ENCODE measurements at places on chromosomes 3 and 15.
A peak's percentile ranks its signal among the peaks of the same experiment; 100 is the strongest.

- no peak for DNase-seq
Observed at GRCh38 chr15:61889706-61890105, 170.5 kb downstream of the VPS13C start.

DNA sequence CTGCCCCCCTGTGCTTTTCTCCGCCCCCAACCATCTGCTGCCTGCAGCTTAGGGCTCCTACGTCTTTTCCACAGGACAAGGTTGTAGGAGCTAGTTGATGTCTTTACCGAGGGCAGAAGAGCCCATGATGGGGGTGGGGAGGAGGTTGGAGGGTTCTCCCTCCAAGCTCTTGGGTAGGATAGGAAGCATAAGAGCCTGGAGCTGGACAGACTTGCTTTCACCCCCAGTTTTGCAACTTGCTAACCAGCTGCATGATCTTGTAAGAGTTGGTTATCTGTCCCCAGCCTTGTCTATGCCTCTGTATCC lies 856 bp downstream of the ABCF3 start:
- DNase-seq: no peak

DNA sequence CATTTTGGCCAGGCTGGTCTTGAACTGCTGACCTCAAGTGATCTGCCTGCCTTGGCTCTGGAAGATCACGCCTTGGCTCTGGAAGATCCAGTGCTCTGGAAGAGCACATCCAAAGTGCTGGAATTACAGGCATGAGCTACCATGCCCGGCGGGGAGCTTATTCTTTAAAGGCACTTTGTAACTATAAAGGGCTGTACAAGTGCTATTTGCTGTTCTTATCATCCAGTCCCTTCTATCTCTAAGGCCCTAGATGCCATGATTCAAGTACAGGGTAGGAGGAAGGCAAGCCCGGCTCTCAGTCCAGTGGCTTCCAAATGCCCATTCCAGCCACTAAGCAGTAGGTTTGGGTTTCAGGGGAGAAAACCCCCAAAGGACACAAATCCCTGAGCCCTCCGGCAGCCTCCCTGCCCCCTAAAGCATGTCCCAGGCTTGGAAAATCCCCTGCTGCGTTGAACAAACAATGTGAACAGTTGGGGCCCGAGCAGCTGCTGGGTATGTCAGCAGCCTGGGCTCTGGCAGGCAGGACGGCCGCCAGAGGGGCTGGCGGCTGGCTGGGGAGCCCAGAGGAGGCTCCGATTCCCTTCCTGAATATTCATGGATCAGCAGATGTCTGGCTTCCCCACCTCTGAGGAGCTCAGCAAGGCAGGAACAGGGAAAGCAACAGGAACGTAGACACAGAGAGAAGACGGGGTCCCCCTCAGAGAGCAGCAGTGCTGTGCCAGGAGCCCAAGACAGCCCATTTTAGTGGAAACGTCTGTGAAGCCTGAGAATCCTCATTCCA lies 7.7 kb downstream of the IGDCC4 start:
- peak; percentile 40 for DNase-seq

- DNase-seq: no peak
Observed at GRCh38 chr15:98150084-98150483, 189.6 kb downstream of the ARRDC4 start.

DNA sequence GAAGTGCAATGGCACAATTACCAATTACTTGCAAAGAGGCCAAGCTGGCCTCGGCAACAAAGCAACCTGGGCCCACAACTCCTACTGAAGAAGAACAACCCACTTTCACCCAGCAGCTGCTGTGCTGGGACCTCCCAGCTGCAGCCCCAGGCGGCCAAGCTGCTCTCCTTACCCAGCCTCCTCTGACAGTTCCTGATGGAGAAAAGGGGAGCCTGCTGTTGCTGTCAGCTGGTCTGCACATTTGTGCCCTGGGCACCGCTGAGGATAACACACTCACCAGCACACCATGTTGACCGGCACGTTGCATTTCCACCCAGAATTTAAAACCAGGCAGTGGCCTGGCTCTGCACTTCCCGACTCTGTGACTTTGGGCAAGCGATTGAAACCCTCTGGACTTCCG lies 33.6 kb downstream of the SSUH2 start:
- no peak for DNase-seq

GRCh38 chr3:184315543-184315867 lies 1.1 kb downstream of the EIF4G1 start:
- no peak for DNase-seq

GRCh38 chr3:102165367-102165766 lies 269.4 kb upstream of the ZPLD1 start:
- no peak for DNase-seq

DNA sequence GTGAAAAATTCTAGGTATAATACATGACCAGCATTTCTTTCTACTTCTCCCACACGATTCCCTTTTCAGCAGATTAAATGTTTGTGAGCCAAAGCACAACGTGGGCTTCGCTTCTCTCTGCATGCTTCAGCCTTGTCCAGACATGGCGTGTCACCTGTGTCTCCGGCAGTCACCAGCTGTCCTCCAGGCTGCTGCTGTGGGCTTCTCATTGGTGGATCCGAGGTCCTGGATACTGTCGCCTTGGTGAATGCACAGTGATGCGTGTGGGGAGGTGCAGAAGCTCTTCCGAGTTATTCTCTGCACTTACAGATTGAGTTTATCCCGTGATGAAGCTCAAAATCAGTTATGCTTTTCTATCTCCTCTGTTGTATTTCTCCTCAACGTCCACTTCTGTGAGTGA lies 23.0 kb upstream of the GOLGA8J start:
- DNase-seq: no peak

- no peak for DNase-seq
Observed at GRCh38 chr3:84830476-84830875, 128.3 kb upstream of the CADM2 start.

DNA sequence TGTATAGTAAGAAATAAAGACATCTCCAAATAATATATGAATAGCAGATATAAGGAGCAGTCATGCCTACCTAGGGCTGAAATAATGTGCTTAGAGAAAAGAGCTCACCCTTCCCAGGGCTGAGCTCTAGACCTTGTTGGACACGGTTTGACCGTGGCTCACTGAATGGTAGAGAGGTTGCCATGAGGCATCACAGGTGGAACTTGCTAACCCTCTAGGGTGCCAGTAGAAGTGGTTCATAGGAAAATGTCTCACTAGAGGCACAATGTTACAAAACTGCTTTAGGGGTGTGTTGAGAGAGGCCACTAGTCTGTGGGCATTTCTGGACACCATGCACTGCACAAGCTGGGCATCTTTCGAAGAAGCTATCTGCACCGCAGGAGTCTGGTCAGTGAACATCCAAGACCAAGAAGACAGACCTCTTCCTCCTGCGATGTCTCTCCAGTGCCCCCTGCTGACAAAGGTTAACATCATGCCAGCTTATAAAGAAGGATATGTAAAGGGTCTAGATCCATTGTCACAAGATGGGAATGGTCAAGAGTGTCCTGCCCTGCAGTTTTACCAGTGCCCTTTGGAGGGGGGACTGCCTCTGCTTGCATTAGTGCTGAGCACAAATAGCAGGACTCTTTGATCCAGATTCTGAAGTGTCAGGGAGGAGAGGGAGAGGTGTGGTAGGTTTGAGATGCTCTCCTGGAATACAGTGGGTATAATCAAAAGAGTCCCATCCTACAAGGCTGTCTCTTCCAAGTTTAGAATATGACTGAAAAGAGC lies 266.8 kb downstream of the ZNF385D start:
- DNase-seq: peak; percentile 53

DNA sequence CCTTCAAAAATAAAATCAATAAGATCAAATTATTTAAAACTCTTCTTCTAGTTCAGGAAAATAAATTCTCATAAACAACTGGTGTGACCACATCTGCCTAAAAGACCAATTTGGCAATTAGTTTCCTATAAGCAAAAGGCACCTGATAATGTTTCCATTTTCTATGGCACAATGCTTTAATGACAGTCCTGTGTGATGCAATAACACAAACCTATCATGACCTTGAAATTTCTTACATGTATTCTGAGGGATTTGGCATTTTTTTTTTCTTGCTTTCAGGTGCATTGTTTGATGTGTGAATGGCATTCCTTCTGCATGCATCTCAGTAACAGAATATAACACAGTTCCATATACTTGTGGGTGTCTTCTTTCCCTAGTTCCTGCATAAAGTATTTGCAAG lies 32.5 kb upstream of the FRMD5 start:
- DNase-seq: no peak

- DNase-seq: no peak
Observed at GRCh38 chr3:188788621-188789081, 383.1 kb upstream of the TPRG1 start.

DNA sequence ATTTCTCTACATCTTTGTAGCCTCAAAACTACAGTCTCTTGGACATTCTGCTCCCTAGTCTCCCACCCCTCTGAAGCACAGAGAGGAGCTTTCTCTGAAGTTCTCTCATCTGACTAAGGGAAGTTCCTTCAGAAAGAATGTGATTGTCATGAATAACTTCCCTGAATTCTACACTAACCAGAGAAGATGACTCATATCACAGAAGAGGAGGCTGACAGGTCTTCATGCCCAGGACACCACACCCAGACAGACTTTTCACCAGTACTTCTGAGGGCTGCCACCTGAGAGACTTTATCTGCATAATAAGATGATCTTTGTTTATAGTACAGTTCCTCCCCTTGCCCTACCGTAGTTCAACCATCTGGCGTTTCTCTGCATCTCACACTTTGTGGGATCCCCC lies 52.8 kb downstream of the CDIN1 start:
- DNase-seq: no peak

DNA sequence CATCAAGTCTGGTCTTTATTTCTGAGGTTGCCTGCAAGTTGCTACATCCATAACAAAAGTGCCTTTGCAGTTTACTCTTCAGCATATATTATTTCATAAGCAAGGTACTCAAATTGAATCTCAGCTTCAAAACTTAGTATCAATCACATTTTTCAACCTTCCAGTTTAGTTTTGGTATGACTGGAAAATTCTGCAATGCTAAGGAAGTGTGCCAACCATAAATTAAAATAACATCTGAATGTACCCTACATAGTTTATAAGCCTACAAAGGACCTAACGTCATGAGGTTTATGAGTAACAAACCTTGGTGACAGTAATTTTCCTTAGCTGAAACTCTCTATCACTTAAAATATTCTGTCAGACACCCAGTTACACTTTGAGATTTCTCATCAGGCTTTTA lies 62.8 kb downstream of the THBS1 start:
- no peak for DNase-seq

- DNase-seq: no peak
Observed at GRCh38 chr3:125128861-125129501, 73.2 kb upstream of the HEG1 start.

- peak; percentile 87 for DNase-seq
Observed at GRCh38 chr15:78299101-78299930, at the start of gene SKIC8. SKIC8 (minus strand) TSS chr15:78299609; CDS start chr15:78295686, 3,923 bp downstream.

- no peak for DNase-seq
Observed at GRCh38 chr3:150106740-150107428, 136.2 kb upstream of the PFN2 start.

DNA sequence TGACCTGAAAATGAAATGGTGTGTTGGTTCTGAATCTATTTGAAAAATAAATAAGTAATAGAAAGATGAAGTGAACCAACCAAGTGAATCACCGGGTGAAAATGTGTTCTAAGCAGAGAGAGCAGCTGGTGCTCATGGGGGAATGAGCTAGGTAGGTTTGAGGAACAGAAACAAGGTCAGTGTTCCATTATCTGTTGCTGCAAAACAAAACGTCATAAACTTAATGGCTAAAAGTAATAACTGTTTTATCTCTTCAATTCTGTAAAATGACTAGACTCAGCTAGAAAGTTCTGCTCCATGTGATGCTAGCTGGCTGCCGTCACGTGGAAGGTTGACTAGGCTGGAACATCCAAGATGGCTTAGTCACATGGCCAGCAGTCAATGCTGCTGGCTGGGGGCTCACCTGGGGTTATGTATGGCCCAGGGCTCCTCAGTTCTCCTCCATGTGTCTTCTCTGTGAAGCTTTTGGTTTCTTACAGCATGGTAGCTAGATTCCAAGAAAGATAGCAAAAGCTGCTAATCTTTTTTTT lies 13.3 kb upstream of the SH3BP5 start:
- DNase-seq: no peak

DNA sequence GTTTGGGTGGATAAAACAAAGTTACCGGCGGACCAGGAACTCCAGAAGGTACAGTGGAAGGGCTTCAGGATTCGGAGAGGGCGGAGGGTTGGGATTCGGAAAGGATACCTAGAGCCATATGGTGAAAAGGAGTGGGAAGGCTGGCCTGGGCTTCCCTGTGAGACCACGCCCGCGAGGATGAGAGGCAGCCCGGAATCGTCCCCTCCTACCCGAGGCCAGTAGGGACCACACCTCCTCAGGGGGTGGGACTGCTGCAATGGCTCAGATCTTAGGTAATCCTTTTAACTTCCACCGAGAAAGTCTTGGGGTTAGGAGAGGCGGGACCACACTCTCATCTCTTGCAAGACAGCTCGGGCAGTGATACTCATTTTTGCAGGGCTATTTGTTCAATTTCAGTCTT lies 511.3 kb downstream of the OCA2 start:
- no peak for DNase-seq

- no peak for DNase-seq
Observed at GRCh38 chr3:128410669-128411573, 55.8 kb downstream of the DNAJB8 start.

DNA sequence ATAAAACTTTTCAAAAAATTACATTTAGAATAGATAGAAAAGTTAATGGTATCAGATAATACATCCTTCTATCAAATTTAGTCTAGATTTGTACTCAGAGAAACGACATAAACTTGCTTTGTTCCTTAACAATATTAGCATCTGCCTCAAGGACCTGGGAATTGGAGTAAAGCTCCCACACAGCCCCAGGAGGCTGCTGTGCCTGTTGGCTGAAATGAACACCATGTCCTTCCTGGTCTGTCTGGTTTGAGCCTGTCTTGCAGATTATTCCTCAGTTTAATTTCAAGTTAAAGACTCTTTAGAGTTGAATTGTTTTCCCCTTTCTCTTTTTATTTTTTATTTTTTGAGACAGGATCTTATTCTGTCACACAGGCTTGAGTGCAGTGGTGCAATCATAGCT lies 19.4 kb downstream of the GNB5 start:
- no peak for DNase-seq

- no peak for DNase-seq
Observed at GRCh38 chr3:49456466-49456865, 13.6 kb upstream of the DAG1 start.

GRCh38 chr15:82653483-82654168 lies 6.5 kb upstream of the CPEB1 start:
- no peak for DNase-seq

DNA sequence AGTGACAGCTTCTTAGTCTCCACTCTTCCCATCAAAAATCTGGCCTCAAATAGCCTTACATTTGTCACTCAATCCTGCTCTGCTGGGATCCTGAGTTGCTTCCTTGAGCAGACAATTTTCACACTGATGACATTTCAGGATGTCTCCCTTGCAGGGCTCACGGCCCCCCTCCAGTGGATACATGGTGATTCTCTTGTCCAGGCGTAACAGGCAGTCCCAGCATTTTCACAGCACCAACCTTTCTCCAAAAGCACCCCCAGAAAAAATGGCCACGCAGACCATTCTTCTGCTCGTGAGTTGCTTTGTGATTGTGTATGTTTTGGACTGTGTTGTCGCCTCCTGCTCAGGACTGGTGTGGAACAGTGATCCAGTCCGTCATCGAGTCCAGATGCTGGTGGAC lies 47.4 kb upstream of the WNT7A start:
- no peak for DNase-seq

All from neural crest cell (in vitro differentiated cells).